ENCODE measurements at places on chromosomes 4 and X. TPM values are rescaled to one million over a fixed set of nuclear protein-coding genes. Genes with fewer than 3 reads are reported as not detected.

DNA sequence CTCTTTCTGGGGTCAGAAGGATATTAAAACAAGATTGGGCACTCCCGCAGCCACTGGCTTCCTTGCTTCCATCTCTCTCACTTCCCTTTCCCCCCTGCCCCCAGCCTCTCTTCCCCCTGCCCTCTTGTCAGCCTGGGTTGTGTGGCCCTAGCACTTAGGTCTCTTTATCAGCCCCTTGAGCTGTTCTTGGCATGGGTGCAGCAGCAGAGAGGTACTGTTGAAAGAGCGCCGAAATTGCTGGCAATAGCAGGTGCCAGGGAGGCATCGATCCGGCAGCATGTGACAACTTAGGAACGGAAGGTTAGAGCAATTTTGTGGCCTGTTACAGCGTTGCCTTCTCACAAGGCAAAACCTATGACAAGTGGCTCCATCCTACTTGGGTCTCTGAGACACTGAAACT, 333.1 kb upstream of the IGFBP7 start:
- H3K36me3 ChIP-seq = peaks cover 5% of the 10 kb centered on the region
- no peaks in the 10 kb centered on the region for H3K4me1 ChIP-seq
- H3K27me3 ChIP-seq = no peaks in the 10 kb centered on the region
- H3K4me3 ChIP-seq = no peak overlapping the region

GRCh38 chrX:95291561-95291960, 1393.1 kb upstream of the DIAPH2 start:
- H3K4me3 ChIP-seq = no peak overlapping the region
- DNase-seq = peak; percentile 88
- peaks cover 16% of the 10 kb centered on the region for H3K4me1 ChIP-seq
- H3K36me3 ChIP-seq = no peaks in the 10 kb centered on the region

DNA sequence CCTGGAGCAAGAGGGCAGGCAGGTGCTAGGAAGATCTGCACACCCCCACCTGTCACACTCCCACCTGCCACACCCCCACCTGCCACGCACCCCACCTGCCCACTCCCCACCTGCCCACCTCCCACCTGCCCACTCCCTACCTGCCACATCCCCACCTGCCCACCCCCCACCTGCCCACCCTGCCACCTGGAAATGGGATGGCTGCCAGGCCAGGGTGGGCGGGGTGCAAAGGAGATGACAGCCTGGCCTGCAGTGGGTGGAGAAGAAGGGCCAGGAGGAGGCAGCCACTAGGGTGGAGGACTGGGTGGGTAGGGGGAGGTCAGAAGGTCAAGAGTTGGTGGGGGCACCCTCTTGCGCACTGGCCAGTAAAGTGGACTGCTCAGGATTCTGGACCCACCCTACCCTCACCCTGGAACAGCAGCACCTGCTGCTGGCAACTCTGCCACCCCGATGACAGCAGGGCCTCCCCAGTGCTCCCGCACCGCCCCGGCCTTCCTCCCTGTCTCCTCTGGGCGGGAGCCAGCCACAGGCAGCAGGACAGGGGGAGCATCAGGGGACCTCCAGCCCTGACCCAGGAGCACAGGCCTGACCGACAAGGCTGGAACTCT, 66.8 kb upstream of the NKX1-1 start:
- no peak for DNase-seq
- H3K27ac ChIP-seq = no peak overlapping the region
- peaks cover 6% of the 10 kb centered on the region for H3K36me3 ChIP-seq
- H3K4me3 ChIP-seq = no peak overlapping the region

DNA sequence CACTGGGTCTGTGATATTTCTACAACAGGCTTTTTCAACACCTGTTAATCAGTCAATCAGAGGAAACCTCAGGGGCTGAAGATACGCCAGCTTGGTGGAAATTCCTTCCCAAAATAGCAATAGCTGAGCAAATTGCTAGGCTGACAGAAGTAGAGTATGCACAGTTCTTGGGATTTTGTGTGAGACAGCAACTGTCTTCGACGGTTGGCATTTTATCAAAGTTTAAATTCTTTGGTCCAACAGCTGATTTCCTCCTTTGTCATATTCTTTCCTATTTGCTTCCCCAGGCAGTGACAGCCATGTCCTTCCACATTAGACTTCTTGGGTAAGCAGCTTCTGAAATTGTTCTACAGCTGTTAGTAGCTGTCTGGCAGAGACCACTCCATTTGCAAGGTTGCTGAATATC, 8.0 kb upstream of the PALLD start:
- no peak overlapping the region for H3K4me3 ChIP-seq
- H3K4me1 ChIP-seq = peaks cover 20% of the 10 kb centered on the region
- H3K27me3 ChIP-seq = no peaks in the 10 kb centered on the region
- H3K36me3 ChIP-seq = no peaks in the 10 kb centered on the region
- DNase-seq = no peak

GRCh38 chr4:96602661-96603060, 762.8 kb downstream of the PDHA2 start:
- no peaks in the 10 kb centered on the region for H3K4me1 ChIP-seq
- H3K36me3 ChIP-seq = no peaks in the 10 kb centered on the region
- no peak overlapping the region for H3K4me3 ChIP-seq
- no peak overlapping the region for H3K27ac ChIP-seq
- no peak for DNase-seq

The GAGE13 gene
- not detected for total RNA-seq

The ADAMTS3 gene
- total RNA-seq = 0.25 TPM

The CLGN gene
- total RNA-seq = 10.7 TPM

All from MCF 10A (cell line).